Activated CD4-positive, alpha-beta T cell treated with anti-CD3 and anti-CD28 coated beads, Interleukin-2, amount 50 U/mL, for 4 hours (primary cell): ENCODE measurements at places on chromosomes 6 and 20.

DNA sequence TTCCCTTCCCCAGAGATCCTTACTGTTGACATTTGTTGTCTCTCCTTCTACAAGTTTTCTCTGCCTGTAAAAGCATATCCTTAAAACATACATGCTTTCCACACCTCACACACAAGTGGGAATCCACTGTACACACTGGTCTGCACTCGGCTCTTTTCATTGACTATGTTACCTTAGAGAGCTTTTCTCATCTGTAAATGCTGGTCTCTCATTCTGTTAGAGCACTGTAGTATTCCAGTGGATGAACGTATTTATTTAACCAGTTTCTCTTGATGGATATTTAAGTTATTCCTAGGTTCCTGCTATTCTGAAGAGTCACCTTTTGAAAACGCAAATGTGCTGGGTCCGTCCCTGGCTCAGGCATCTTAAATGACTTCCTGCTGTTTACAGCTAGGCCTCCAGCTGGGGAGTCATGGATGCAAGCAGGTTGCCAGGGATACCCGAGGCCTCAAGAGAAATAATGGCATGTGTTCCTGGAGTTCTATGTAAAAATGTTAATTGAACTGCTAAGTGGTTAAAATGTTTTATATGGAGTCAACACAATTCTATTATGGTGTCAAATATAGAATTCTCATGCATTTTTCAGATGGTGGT, 61.1 kb upstream of the TGM3 start:
- DNase-seq, result no peak

DNA sequence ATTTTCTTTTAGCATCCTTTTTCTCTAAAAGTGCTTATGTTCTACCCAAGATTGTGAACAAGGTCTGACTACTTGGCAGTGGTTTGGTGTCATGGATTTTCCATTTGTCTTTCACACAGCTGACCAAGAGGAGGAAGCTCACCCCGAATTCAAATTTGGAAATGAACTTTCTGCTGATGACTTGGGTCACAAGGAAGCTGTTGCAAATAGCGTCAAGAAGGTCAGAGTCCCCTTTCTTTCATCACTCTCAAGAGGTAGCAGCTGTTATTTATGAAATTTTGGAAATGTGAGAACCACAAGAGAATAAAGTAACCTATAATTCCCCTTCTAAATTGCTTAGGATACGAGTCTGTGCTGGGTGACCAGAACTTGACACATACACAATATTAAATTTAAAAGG, 113.0 kb upstream of the LAMP5 start:
- no peak for DNase-seq

DNA sequence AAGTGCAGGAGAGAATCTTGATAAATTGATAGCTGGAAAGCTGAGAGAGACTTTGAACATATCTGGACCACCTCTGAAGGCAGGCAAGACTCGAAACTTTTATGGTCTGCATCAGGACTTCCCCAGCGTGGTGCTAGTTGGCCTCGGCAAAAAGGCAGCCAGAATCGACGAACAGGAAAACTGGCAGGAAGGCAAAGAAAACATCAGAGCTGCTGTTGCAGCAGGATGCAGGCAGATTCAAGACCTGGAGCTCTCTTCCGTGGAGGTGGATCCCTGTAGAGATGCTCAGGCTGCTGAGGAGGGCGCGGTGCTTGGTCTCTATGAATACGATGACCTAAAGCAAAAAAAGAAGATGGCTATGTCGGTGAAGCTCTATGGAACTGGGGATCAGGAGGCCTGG, 4.6 kb upstream of the CDKN1A start:
- DNase-seq, result no peak

DNA sequence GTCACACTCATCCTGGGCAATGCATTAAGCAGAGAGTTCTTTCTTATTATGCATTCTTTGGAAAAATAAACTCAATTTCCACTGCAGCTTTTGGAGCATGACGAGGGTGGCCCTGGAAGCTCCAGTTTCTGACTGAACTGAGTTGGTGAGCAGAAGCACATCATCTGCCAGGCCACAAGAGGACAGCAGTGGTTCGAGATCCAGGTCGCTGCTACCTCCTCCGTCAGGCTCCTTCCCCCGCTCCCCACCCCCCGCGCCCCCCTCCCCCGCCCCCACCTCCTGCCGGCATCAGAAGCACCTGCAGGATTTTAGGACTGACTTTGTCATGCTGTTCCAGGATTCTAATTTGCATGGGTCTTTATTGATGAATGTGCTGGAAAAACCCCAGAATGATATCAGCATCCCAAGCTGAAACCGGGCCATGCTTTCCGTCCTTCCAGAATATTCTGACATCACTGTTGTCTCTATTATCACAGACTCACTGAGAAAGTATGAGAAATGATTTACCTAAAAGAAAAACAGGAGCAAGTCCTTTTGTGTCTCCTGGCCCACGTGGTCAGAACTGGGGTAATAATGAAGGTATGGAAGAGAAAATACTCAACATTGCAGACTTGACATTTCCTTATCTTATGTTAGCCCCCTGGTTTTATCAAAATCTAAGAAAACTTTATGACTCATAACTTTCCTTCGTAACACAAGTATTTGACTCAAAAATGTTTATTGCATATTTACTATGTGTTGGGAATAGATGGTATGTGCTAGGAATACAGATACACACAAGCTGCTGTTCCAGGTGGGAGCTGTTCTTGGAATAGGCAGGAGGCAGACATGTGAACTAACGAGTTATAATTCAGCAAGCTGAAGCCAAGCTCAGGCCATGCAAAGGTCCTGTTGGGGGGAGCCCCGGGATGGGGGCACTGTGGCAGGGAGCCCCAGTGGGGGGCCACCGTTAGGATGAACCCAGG, 220.2 kb upstream of the EXOC2 start:
- no peak for DNase-seq

GRCh38 chr20:16712511-16712947, 17.3 kb upstream of the SNRPB2 start:
- DNase-seq, result no peak

DNA sequence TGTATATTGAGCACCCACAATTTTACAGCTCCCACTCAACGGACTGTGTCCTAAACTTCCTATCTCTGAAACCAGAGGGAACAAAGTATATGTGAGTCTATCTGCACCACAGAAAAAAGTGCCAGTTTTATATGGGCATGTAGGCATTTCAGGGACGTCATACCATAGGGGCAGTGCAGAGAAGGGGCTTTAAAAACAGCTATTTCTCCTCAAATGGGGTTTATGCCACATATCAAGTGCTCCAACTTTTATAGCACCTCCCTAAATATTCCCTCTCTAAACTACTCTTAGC, 28.9 kb upstream of the ASF1A start:
- no peak for DNase-seq

GRCh38 chr6:16313732-16314131, 75.3 kb downstream of the GMPR start:
- no peak for DNase-seq

DNA sequence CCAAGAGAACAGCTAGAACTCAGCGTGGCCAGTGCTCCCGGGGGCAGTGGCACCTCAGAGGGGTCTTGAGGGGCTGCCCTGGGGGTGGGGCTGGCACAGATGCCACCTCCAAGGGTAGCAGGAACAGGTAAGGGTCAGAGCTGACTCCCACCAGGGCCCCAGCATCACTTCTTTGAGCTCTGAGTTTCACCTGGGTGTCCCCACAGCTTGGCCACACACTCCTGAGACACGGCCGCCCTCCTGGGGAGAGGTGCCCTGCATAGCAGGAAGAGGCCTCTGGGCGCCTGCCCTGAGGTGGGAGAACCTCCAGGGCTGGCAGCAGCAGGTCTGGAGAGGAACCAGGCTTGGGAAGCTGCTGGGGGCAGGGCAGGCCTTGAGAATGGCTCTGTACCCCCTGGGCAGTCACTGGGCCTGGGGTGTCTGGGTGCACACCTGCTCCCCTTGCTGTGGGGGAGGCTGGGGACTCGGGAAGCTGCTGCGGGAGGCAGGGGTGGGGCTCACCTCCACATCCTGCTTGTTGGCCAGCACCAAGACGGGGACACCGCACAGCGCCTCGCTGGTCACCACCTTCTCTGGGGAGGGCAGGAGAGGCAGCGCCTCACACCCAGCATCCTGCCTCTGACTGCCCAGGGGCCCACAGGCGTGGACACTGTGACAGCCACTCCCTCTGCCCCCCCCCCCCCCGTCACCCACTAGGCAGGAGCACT, 5.0 kb downstream of the TNFRSF6B start:
- no peak for DNase-seq

DNA sequence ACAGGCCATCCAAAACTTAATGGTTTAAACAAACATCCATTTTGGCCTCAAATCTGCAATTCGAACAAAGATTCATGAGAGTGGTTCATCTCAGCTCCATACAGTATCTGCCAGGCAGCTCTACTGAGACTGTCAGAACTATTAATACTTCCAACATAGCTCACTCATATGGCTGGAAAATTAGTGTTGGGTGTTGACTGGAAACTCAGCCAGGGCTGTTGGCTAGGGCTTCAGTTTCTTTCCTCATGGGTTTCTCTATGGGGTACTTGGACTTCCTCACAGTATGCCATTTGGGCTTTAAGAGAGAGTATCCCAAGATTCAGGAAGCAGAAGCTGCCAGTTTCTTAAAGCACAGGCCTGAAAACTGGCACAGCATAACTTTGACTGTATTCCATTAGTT, 240.3 kb downstream of the TPBG start:
- DNase-seq, result no peak

DNA sequence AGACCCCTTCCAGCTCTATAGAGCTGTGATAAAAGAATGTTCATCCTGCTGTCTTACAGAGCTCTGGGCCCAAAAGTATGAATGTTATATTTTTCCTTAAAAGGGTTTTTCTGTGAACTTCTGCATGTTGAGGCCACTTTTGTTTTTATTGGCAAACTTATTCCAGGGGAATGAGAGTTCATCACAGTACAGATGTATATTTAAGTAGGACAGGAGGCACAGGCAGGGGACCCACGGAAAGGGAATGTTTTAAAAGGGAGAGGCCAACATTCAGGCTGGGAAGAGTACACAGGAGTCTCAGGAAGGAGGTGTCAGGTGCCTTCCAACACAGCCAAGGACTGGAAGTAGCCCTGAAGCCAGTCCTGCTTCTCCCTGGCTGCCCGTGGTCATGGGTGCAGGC, 148.4 kb downstream of the EYA2 start:
- DNase-seq, result no peak

GRCh38 chr20:8515810-8516435, 383.9 kb downstream of the PLCB1 start:
- DNase-seq, result no peak

DNA sequence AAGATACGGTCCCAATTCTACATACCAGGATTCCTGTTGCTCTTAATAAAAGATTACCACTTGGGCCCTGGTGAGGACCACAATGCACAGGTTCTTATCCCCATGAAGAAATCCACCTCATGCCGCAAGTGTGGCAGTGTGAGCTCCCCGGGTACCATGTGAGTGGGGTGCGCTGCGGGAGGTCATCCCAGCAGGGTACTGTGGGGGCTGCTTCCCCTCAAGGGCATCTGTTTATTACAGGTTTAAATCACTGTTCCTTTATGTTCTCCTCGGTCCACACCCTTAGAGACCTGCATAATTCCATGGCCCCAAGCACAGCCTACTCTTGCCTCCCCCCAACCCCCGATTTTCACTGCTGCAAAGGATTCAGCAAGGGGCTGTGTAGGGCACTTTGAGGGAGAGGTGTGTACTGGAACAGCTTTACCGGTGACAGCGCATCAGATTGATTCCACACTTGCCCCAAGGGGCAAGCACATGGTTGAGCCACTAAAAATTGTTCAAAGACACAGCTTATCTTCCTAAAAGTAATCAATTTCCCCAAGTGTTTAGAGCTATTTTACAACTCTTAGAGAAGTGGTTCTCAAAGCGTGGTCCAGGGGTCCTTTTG, 6.2 kb downstream of the DIDO1 start:
- no peak for DNase-seq

DNA sequence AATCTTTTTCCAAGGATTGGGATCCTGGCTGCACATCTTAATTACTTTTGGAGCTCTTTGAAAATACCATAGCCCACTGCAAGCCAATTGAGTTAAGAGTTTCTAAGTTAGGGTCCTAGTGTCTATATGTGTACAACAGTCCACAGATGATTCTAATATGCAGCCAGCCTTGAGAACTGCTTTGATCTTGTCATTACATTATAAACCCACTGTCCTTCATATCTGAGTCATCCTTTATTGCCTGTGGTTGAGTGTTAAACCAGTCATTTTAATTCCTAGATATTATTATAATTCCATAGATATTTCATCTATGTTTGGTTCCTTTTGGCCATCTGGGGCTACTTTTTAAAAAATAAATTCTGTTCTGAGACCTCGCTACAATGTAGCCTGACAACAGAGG, 24.1 kb downstream of the MCM8 start:
- no peak for DNase-seq

DNA sequence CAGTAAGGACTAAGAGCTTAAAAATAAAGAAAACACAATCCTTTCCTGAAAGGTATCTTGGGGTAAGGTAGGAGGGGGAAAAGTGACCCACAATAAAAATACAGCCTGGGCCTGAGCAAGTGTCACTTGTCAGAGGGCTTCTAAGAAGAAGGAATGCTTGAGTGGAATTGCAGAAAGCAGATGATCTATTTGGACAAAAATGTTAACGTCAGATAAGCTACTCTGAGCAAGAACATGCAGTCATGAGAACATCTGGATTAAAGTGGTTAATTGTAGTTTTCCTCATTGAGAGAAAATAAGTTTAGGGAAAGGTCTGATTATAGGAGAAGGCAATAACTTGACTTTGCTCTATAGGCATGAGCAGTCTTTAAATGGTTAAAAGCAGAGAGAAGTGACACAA, 581.9 kb downstream of the HTR1B start:
- DNase-seq, result no peak

GRCh38 chr6:169787797-169788196, 36.4 kb downstream of the ERMARD start:
- DNase-seq, result no peak

- no peak for DNase-seq
Observed at GRCh38 chr6:154106251-154106650, 67.2 kb downstream of the OPRM1 start.

GRCh38 chr6:105120570-105120969, 59.2 kb downstream of the POPDC3 start:
- DNase-seq, result no peak

DNA sequence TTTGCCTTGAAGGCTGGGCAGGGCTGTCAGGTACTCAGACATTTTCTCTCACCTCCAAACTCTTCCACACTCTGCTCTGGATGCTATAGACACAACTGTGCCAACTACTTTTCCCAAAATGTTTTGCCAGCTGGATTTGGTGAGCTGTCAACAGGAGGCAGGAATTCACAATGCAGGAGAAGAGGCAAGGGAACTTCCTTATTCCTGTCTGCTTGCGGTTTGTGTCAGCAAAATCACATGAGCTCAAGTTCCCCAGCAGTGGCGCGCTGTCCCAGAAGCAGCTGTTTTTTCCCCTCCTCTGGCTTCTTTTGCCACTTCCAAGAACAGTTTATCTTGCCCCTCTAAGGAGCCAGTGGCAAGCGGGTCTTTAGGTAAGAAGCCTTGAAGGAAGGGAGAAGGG, 608.2 kb downstream of the PRKN start:
- DNase-seq, result no peak

DNA sequence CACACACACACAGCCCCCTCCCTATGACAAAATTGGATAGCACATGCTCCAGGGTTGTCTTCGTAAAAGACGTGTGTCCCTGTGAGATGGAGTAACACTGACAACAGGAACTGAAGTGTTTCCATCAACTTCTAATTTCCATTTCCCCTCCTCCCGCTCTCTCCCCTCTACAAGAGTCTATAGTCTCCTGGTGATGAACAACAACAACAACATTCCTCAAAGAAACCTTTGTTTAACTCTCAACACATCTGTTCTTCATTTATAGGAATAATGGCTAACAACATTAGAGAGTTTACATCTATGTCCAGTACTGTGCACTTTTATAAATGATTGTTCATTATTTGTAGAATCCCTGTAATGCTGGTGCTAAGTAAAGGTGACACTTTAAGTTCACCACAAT, 205.8 kb upstream of the SSTR4 start:
- no peak for DNase-seq

GRCh38 chr20:20856956-20857355, 144.5 kb upstream of the RALGAPA2 start:
- no peak for DNase-seq
